Stimulated activated naive B cell treated with anti-CD40 and anti-IgM and Interleukin-4, amounts not matched to agents 10 μg/mL and 1 μg/mL and 100 μg/mL, for 72 hours (primary cell): ENCODE measurements at places on chromosomes 1 and 21.
A peak's percentile ranks its signal among the peaks of the same experiment; 100 is the strongest.

DNA sequence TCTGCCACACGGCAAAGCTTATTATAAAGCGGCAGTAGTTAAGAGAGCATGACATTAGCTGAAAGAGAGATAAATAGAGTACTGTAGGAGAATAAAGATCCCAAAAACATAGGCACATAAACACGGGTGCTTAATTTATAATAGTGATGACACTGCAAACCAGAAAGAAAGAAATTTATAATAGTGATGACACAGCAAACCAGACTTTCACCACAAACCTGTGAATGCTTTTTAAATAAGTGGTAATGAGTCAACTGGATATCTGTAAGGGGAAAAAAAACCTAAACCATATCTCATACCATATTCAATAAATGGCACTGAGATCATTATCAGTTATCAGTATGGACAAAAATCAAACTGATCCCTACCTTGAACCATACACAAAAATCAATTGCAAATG lies 25.5 kb downstream of the USP1 start:
- no peak for DNase-seq

- peak; percentile 88 for DNase-seq
Measured at GRCh38 chr1:160098852-160099561, 588 bp upstream of the IGSF8 start.

- no peak for DNase-seq
Measured at GRCh38 chr1:164479242-164479641, 79.7 kb upstream of the PBX1 start.

GRCh38 chr1:125087247-125087646 lies 3902.5 kb downstream of the SRGAP2C start:
- no peak for DNase-seq

DNA sequence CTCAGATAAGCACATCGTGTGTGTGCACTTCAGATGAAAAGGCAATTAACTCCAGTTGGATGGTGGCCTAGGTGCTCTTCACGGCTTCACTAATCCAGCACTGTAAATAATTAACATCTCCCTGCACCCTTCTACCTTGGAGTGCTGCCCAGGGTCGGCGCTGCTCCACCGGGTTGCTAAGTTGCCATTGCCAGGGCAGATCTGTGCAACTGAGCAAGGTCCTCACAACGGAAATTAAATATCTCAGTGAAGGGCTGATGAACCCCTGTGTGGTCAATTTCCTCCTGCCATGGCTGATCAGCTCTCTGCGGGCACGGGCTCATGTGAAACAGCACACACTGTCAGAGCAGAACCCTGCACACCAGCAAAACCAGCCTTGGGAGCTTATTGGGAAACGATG lies 63.2 kb downstream of the SYDE2 start:
- no peak for DNase-seq

DNA sequence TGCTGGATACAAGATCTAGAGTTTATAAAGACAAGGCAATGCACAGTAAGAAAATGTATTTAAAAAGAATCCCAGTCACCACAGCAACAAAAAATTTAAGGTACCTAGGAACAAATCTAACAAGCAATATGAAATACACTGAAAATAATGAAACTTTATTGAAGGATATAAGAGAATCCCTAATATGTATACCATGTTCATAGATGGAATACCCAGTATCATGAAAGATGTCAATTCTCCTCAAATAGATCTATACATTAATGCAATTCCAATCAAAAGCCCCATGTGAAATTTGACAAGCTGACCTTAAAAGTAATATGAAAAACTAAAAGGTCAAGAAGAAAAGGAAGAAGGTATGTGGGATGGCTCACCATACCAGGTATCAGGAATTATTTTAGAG lies 109.2 kb downstream of the COQ8A start:
- no peak for DNase-seq

DNA sequence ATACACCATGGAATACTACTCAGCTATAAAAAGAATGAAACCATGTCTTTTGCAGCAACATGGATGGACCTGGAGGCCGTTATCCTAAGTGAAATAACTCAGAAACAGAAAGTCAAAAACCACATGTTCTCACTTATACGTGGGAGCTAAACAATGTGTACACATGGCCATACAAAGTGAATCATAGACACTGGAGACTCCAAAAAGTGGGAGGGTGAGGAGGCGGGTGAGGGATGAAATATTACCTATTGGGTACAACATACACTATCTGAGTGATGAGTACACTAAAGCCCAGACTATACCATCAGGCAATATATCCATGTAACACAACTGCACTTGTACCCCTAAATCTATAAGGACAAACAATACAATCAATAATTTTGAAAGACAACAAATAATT lies 39.5 kb upstream of the FAM20B start:
- no peak for DNase-seq

DNA sequence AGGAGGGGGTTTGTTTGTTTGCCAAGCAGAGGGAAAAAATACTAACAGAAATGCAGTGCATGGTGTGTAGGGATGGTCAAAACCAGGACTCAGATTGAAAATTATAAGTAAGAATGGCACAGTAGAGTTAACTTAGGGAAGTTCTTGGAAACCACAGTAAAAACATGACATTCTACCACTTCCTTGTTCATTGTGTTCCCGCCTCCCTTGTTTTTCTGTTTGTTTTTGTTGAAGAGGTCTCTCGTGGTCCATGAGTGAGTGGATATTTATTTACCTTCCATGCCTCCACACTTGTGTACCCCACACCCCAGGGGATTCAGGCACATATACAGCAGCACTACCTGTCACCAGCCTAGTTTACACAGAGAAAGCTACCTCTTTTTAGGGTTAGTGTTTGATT lies 69.6 kb downstream of the OLFML2B start:
- no peak for DNase-seq

DNA sequence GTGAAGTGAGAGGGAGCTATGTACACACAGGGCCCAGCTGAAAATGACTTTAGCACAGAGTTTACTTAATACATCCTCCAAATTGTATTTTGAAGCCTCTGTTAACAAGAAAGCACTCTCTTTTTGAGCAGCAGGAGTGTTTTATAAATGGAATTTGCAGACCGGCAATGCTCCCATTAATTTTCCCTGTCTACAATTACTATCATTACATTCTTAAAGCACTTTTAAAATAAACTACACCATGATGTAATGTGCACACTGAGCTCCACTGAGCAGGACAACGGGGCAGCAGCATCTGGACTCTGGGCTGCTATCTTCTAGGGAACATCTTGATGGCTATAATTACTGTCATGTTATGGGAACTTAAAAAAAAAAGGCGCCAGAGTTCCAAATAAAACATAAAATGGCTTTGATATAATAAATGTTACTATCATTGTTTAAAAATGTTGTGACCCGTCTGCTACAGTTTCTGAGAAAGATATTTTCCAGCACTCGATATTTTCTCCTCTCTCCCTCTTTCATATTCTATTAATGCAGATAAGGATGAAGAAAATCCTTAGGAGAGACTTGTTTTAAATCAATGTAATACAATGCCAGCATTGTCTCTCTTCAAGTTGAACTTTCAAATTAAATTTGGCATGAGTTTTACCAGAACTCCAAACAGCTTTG lies 150.9 kb downstream of the HLX start:
- DNase-seq = no peak

DNA sequence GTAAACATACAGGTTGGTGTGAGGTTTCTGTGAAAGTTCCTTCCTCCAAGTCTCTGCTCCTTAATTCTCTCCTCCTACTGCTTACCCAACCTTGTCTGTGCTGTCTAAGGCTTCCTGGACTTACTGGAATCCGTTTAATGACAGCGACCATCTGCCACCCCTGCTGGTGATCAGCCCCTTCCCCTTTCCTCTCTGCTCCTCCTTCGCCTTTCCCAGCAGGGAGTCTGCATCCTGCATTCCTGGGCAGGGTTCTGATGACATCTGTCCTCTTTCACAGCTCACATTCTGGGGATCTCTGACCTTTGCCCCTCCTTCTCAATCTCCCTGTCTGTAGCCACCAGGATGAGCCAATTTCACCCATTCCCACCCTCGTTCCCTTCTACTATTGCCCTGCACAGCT lies 66.5 kb downstream of the KIRREL1 start:
- no peak for DNase-seq

- no peak for DNase-seq
Measured at GRCh38 chr1:111801071-111801850, 45.6 kb downstream of the DDX20 start.

- no peak for DNase-seq
Measured at GRCh38 chr1:63868268-63868781, 94.5 kb downstream of the ROR1 start.

GRCh38 chr1:16168622-16169360 lies 12.9 kb upstream of the EPHA2 start:
- no peak for DNase-seq

DNA sequence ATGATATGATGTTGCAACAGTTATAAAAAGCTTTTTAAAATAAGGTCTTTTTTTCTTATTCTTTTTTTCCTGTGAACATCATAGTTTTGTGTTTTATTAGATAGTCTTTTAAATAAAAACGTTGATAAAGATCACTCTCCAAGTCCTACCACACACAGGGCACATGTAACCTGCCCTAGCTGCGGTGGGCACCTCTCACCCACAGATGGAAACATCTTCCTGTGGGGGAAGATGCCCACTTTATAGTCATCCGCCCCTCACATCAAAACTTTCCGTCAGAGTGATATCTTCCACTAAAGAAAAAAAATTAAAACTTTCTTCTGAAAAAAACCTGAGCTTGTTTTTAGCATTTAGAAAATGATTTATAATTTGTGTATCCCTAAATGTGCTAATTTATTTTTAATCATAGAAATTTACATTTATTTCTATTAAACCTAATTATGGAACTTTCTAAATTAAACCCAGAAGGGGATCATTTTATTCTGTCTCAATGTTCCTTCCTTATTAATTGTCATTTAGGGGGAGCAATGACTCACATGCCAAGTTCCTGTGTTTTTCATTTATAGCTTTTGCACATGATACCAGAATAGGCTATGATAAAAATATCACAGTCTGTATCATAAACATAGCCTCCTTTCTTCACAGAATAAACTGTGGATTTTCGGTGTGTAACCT lies 24.7 kb downstream of the TNFRSF9 start:
- no peak for DNase-seq

DNA sequence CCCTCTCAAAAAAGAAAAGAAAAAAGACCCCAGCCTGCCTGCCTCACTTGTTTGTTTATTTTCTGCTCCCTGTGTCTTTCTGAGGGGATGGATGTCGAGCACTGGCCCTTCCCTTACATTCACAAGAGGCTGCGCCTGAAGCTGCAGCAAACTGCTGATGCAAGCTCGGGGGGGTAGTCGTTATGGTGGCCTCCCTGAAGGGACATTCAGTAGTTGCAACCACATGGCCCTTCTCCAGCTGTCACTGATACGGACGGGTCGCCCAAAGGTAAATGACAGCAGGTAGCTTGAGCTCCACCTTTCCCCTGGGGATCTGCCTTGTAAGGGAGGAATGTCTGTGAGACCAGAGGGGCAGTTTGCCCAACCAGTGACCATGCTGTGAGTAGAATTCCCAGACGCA lies 17.7 kb downstream of the PLEKHM2 start:
- DNase-seq = no peak

DNA sequence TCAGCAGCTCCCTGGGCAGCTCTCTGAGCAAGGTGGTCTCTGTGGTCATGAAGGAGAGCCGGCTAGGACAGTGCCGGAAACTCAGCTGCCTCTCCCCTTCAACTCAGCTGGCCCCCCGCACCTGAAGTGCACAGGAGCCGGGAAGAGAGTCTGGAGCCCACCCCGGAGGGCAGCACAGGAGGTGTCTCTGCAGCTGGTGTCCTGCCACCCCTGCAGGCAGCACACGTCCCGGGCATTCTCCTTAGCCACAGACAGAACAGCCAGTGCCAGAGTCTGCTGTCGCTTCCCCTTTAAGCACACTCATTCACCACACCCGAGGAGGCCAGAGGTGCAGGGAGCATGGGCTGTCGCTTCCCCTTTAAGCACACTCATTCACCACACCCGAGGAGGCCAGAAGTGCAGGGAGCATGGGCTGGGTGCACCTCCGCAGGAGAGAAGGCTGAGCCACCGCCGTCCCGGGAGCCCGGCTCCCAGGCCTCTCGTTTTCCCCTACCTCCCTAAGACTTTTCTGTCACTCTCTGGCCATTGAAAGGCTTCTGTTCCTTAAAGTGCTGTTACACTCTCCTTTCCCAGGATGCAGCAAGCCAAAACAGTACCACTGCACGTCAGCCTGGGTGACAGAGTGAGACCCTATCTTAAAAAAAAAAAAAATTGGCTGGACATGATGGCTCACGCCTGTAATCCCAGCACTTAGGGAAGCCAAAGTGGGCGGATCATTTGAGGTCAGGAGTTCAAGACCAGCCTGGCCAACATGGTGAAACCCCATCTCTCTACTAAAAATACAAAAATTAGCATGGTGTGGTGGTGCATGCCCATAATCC lies 16.9 kb upstream of the SAMD11 start:
- peak; percentile 46 for DNase-seq

- no peak for DNase-seq
Measured at GRCh38 chr1:186975220-186975619, 146.5 kb downstream of the PLA2G4A start.

DNA sequence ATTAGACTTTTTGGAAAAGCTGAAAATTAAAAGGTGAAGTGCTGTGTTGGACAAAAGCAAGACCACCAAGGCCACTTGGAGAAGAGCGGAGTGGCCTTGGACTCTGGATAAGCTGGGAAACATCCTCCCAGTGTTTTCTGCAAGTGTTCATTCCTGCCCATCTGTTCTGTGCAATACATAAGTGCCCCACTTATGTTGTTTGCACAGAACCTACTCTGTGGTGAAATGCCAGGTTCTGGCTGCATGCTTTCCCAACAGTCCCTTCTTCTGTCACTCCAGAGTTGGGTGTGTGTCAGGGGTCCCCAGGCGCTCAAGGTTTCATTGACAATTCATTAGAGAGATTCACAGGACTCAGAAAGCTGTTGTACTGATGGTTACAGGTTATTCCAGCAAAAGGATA lies 30.3 kb downstream of the NHLH2 start:
- DNase-seq = no peak

- DNase-seq = no peak
Measured at GRCh38 chr1:159705904-159706256, 8.5 kb downstream of the CRP start.

GRCh38 chr1:246036175-246036574 lies 470.9 kb downstream of the SMYD3 start:
- no peak for DNase-seq

- no peak for DNase-seq
Measured at GRCh38 chr1:53122201-53122885, 20.1 kb downstream of the SLC1A7 start.

DNA sequence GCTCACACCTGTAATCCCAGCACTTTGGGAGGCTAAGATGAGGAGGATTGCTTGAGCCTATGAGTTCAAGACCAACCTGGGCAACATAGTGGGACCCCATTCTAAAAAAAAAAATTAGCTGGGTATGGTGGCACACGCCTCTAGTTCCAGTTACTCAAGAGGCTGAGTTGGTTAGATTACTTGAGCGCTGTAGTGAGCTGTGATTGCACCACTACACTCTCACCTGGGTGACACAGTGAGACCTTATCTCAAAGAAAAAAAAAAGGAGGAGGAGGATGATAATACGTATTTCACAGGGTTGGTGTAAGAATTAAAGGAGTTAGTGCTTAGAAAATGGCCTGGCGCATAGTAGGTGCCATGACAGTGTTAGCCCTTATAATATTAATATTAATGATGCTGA lies 144.1 kb downstream of the PLXNA2 start:
- no peak for DNase-seq
